ENCODE measurements at places on chromosomes 1 and 21. TPM values are rescaled to one million over a fixed set of nuclear protein-coding genes. Genes with fewer than 3 reads are reported as not detected.

DNA sequence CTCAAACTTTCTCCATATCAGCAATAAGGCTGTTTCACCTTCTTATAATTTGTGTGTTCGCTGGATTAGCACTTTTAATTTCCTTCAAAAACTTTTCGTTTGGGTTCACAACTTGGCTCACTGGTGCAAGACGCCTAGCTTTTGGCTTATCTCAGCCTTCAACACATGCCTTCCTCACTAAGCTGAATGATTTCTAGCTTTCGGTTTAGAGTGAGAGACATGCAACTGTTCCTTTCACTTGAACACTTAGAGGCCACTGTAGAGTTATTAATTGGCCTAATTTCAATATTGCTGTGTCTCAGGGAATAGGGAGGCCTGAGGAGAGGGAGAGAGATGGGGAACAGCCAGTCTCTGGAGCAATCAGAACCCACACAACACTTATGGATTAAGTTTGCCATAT lies 41.2 kb upstream of the IFNLR1 start:
- no peak for DNase-seq

DNA sequence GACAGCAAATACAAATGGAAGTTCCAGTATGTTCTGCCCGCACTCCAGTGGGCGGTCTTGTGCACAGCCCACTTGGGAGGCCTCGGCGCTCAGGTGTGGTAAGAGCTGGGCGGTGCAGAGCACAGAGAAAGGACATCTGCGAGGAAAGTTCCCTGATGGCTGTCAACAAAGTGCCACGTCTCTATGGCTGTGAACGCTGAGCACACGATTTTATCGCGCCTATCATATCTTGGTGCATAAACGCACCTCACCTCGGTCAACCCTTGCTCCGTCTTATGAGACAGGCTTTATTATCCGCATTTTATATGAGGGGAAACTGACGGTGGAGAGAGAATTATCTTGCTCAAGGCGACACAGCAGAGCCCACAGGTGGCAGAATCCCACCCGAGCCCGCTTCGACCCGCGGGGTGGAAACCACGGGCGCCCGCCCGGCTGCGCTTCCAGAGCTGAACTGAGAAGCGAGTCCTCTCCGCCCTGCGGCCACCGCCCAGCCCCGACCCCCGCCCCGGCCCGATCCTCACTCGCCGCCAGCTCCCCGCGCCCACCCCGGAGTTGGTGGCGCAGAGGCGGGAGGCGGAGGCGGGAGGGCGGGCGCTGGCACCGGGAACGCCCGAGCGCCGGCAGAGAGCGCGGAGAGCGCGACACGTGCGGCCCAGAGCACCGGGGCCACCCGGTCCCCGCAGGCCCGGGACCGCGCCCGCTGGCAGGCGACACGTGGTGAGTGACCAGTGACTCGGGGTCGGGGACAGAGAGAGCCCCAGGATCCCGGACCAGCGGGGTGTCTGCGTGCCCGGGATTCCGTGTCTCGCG lies at the start of gene IL12RB2:
IL12RB2 (plus strand) TSS at position 623 of the 810 bp plus-strand sequence. CDS start 12,496 bp downstream, outside the sequence.
- DNase-seq = peak; percentile 36

DNA sequence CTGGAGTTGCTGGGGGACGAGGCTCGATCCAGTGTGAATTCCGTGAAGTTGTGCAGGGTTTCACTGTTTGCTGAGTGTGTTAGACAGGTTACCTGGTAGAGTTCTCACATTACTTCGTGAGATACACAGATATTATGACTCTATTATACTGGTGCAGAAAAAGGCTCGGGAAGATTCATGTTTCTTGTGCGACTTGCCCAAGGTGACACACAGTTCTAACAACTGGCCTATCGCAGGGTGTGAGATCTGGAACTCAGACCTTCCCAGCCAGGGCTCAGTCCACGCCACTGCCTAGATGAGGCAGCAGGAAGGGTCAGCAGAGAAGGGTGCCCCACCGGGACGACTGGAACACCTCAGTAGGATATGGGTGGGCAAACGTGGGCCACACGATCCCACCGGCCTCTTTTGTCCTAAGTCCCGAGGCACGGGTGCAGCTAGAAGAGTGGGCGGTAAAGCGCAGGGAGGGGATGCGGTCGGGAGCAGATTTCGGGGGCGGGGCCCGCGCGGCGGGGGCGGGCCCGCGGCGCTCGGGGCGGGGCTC lies 296 bp upstream of the RNPEP start:
- DNase-seq = peak; percentile 73

GRCh38 chr1:80248886-80249285 lies 1242.4 kb upstream of the ADGRL4 start:
- DNase-seq = no peak

GRCh38 chr21:31161157-31161556 lies 122.9 kb upstream of the KRTAP19-8 start:
- no peak for DNase-seq

GRCh38 chr1:110307239-110307974 lies 31.8 kb upstream of the RBM15 start:
- DNase-seq = no peak

DNA sequence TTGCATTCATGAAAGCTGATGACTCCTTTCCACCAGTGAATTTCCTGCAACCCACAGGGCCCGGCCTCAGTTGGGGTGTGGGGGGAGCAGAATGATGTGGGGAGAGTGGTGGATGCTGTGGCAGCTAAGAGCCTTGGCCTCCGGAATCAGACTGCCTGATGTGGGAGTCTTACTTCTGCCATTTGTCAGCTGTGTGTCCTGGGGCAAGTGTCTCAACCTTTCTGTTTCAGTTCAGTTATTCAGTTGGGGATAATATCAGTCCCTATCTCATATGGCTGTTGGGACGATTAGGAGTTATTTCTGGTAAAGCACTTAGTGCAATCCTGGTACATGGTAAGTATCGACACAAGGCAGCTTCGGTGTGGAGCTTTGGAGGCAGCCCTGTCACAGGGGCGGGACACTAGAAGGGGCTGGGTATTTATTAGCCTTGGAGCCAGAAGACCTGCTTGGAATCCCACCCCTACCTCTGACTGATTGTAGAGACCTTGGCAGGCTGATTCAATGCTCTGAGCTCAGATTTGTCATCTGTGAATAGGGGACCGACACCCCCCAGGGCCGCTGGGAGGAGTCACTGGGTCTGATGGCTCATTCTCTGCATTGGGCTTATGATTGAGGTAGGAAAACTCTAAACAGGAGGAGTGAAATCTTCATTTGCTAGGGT lies 19.6 kb downstream of the ARHGEF10L start:
- no peak for DNase-seq

DNA sequence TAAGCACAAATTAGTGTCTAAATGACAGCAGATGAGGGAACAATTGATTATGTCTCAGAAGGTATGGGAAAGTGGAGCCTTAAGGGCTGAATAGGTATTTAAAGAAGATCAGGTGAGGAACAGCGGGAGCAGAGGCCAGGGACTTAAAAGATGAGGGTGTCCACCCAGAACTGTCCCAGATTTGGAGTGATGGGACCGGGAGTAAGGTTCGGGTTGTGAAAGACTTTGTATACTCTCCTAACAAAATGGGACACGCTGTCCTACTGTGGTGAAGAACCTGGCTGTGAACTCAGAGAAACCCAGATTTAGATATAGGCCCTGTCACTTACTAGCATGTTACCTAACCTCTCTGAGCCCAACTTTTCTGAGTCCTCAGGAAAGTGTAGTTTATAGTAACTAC lies 140.6 kb downstream of the C1orf21 start:
- no peak for DNase-seq

DNA sequence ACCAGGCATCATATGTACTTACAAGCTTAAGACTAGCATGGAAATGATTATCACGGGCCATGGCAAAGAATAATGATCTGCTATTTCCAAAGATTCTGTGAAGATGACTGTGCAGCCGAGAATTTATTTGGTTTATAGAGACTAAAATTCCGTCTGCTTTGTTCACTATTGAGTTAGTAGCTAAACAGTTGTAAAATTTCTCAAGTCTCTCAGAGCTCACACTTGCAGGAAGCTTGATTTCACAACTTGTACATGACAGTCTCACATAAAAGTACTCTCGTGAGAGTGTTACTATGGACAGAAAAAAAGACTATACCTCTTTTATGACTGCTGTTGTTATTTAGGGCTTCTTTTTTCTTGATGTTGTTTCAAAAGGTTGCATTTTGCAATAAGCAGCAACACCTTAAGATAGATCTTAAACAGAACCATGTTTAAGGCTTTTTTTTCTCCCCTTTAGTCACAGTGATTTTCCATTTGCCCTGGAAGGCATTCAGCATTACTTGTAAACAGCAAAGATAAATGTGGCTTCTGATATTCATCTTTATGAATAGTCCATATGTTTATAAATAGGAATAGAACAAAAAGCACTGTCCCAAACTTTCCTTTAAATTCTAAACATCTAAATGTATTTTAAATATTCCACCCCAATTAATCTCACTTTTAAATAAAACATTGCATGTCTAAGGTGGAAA lies 24.8 kb downstream of the ST6GALNAC5 start:
- DNase-seq = no peak

- no peak for DNase-seq
Observed at GRCh38 chr1:10149231-10149630, 61.1 kb upstream of the KIF1B start.

- DNase-seq = peak; percentile 71
Observed at GRCh38 chr1:165949335-165950130, 122.1 kb downstream of the UCK2 start.

- no peak for DNase-seq
Observed at GRCh38 chr1:9291914-9292360, 757 bp upstream of the SPSB1 start.

- no peak for DNase-seq
Observed at GRCh38 chr1:119862276-119862675, 34.0 kb downstream of the ADAM30 start.

Gene CELA3A
- total RNA-seq = 9.6 TPM

Gene GJB5
- 0.55 TPM for total RNA-seq

Gene ZBTB8B
- total RNA-seq = 2.7 TPM

Gene EDN2
- 0.39 TPM for total RNA-seq

Gene LHX8
- 0.25 TPM for total RNA-seq

Gene TMEM82
- 1.4 TPM for total RNA-seq

Gene B4GALT2
- total RNA-seq = 66.9 TPM

Gene SLC25A34
- total RNA-seq = 2.0 TPM
